ENCODE measurements at places on chromosomes 5 and 9.

DNA sequence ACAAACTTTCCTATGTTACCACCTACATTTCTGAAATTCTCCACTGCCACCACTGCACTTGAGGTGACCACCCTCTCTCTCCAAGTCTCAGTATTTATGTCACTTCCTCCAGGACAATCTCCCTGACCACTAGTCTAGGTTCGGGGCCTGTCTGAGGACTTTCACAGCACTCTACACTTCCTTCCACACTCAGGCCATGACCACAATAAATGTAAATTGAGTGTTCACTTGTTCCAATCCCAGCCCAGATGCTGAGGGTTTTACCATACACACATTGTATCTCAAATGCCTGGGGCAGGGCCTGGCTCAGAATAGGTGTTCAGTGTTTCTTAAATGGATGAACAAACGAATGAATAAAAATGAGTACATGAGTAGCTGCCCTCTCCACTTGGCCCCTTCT lies 26.9 kb upstream of the CCNG1 start:
- DNase-seq, result no peak

GRCh38 chr5:138029944-138030343 lies 2.9 kb downstream of the FAM13B start:
- DNase-seq, result no peak

DNA sequence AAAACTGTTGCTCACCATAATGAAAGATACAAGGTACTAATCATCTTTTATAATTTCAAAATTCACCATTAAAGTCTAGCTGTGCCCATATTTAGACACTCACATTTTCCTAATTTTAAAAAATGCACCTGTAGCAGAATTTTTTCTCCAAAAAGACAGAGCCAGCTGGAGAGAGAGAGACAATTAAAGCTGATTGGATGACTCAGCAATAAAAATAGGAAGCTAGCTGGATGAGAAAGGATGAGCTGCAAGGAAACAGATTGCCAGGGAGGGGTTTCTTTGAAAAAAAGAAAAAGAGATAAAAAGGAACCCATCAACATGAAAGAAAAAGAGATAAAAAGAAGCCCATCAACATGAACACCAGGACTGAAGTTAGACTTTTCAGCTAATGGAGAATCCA lies 73.8 kb downstream of the HCN1 start:
- DNase-seq, result no peak

DNA sequence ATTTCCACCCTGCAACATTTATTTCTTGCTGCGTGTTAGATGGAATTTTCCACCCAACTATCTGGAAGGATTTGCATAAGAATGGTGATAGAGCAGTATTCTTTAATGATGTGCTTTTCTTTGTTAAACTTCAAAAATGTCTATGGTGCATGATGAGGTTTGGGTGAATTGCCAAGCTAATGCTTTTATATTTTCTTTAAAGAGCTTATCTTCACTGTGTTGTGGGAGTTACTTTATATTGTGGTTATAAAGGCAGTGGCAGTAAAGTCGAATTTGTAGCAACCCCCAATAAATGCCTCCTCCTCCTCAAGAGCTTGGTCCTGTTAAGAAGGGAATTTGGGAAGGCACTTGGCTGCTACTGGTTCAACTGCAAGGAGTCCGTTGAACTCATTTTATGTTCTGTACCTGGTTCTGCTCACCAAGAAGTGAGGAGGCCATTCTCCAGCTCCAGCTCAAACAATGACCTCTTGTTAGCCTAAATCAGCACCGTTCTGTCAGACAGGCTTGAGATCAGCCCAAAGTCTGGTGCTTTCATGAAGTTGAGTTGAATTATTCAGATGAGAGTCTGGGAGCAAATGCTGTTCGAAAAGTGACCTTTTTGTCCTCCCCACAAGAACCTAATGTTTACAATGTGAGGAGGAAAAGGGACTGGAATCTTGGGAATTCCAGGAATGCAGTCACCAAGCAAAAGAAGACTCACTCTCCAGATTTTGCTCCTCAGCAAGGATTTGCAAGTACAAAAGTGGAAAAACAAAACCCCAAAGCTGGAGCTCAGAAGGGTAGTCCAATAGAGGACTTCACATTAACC lies 217.0 kb downstream of the TMEM38B start:
- DNase-seq, result no peak

DNA sequence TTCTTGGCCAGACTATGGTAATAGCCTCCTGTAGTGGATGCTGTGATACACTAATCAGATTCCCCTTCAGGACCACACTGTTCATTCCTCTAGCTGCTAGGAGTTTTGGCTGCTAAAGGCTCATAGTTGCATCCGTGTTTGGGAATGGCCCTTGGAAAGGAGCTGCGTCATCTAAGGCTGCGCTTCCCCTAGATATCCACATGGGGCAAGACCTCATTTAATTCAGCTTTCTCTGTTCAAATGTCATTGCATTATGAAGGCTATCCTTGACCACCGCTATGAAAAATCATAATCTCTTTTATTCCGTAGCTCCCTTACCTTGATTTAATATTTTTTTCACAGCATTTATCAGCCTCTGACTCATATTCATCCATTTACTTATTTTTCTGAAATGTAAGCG lies 258.3 kb upstream of the NR4A3 start:
- no peak for DNase-seq

- no peak for DNase-seq
These were observed 23.4 kb upstream of the LECT2 start for GRCh38 chr5:135978212-135978631.

Measured in effector CD8-positive, alpha-beta T cell (primary cell).